ENCODE measurements at places on chromosomes 3 and 15. TPM values are rescaled to one million over a fixed set of nuclear protein-coding genes. Genes with fewer than 3 reads are reported as not detected.

The CLDN16 gene
- not detected for total RNA-seq

The PARP15 gene
- total RNA-seq = 0.04 TPM

The PCLAF gene
- 33.3 TPM for total RNA-seq

The GOLGA8O gene
- total RNA-seq = 0.61 TPM

The CLCN2 gene
- 3.1 TPM for total RNA-seq
